GF-D8 (cell line): ENCODE measurements at places on chromosomes 6 and 20.

GRCh38 chr20:47988676-47989075 lies 203.4 kb upstream of the SULF2 start:
- DNase-seq = no peak

DNA sequence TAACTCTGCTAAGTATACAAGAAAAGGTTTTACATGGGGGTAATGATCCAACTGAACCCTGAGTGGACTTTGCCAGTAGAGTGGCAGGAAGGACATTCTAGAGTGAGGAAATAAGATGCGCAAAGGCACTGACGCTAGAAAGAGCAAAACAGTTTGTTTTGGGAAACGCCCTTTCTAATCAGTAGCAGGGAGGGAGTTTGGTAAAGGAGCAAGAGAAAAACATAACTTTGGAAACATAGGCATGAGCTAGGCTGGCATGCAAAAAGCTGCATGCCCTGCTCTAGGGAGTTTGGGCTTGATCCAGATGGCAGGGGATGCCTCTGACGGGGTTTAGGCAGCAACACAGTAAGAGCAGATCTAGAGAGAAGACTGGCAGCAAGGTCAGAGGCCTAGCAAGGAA lies 135.2 kb downstream of the DST start:
- no peak for DNase-seq

GRCh38 chr6:155247618-155248007 lies 16.2 kb upstream of the CLDN20 start:
- DNase-seq = no peak

- no peak for DNase-seq
These were observed 75.2 kb downstream of the AKAP7 start for GRCh38 chr6:131210469-131210868.

DNA sequence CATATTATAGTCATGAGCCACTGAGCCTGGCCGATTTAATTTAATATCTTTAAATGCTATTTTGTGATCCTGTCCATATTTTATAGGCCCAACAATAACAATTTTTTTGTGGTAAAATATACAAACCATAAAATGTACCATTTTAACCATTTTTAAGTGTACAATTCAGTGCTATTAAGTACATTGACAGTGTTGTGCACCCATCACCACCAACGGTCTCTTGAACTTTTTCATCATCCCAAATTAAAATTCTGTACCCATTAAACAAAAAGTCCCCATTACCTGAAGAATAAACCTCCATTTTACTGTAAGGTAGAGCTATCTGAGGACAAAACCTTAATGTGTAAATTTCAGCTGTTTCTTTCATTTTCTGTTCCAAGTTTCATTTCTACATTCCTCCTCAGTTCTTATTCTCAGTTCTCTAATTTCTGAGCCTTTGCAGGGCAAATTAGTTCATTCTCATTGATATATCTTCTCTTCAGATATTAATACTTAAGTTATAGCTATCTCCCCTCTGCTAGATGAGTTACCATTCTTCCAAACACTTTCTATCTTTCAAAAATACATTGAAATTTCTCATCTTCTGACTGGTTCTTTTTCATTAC lies 10.3 kb downstream of the MTO1 start:
- DNase-seq = no peak

GRCh38 chr20:13183005-13183404 lies 38.1 kb upstream of the ISM1 start:
- no peak for DNase-seq

- DNase-seq = no peak
These were observed 482 bp downstream of the DDR1 start for GRCh38 chr6:30884521-30885480.

DNA sequence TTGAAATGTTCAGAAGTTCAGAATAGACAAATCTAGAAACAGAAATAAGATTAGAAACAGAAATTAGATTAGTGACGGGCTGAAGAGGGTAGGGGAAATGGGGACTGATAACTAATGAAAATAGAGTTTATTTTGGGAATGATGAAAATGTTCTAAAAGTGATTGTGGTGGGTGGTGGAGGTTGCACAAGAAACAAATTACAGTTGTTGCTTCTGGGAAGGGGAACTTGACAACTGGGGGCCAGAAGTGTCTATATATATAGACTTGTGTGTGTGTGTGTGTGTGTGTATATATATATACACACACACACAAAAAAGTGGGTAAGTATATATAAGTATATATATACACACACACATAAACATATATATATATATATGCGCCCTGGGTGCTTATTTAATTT lies 86.5 kb upstream of the RREB1 start:
- no peak for DNase-seq

- DNase-seq = no peak
These were observed at the start of gene MRAP2 for GRCh38 chr6:84033523-84034451. Gene MRAP2, plus strand, starts transcription at chr6:84033772. Its CDS starts 21,547 bp downstream, at chr6:84055319.

DNA sequence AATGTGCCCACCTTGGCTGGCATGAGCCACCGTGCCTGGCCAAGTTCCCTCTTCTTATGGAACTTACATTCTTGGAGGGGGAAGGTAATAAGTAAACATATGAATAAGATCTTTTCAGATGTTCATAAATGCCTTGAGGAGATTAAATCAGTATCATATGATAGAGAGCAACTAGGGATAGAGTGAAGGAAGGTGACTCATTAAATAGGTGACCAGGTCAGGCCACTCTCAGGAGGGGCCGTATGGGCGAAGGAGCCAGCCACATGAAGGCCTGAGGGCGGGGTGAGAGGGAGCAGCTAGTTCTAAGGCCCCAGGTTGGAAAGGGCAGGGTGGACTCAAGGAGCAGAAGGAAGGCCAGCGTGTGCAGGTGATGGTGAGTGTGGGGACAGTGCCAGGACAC lies 91.1 kb downstream of the UST start:
- no peak for DNase-seq

- no peak for DNase-seq
These were observed 43.6 kb downstream of the REPS1 start for GRCh38 chr6:138944412-138944811.

DNA sequence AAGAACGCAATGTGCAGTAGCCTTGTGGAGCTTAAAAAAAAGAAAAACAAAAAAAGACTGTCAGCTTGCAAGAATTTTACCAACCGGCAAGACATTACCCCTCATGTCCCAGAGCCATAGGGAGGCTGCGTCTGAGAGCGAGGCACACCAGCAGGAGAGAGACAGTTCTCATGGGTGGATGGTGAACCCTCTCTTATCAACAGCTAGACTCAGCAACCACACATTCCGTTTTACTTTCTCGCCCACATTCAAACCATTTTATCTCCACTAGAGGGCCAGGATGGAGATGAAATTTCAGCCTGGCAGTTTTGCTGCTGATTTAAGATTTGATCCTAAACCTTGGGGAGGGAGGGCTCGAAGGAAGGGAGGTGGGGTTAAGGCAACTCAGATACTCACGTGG lies 247.0 kb downstream of the ATXN1 start:
- no peak for DNase-seq
